ENCODE measurements at places on chromosomes 7 and 10. TPM values are rescaled to one million over a fixed set of nuclear protein-coding genes. Genes with fewer than 3 reads are reported as not detected.

The PLAU gene
- total RNA-seq: 18.2 TPM

The CYP2C19 gene
- total RNA-seq: 6.1 TPM

The AGAP6 gene
- 12.0 TPM for total RNA-seq

The LRRC4 gene
- 6.1 TPM for total RNA-seq

- no peaks in the 10 kb centered on the region for H3K27me3 ChIP-seq
- no peak overlapping the region for H3K27ac ChIP-seq
- H3K4me3 ChIP-seq: no peak overlapping the region
- no peak for DNase-seq
- peaks cover 6% of the 10 kb centered on the region for H3K4me1 ChIP-seq
Measured at GRCh38 chr7:102273749-102274712, 12.6 kb upstream of the SH2B2 start.

GRCh38 chr10:11225935-11226334, 208.3 kb downstream of the CELF2 start:
- no peak overlapping the region for H3K27ac ChIP-seq
- DNase-seq: no peak
- no peaks in the 10 kb centered on the region for H3K36me3 ChIP-seq
- no peak overlapping the region for H3K4me3 ChIP-seq
- no peaks in the 10 kb centered on the region for H3K27me3 ChIP-seq
- peaks cover 8% of the 10 kb centered on the region for H3K4me1 ChIP-seq

- DNase-seq: no peak
Measured at GRCh38 chr7:19675816-19676215, 33.0 kb downstream of the POLR1F start.

GRCh38 chr10:102421757-102422512, 1.3 kb downstream of the FBXL15 start:
- peaks cover 39% of the 10 kb centered on the region for H3K4me1 ChIP-seq
- H3K27ac ChIP-seq: peak overlapping the region; percentile 73
- peak overlapping the region; percentile 59 for H3K4me3 ChIP-seq

DNA sequence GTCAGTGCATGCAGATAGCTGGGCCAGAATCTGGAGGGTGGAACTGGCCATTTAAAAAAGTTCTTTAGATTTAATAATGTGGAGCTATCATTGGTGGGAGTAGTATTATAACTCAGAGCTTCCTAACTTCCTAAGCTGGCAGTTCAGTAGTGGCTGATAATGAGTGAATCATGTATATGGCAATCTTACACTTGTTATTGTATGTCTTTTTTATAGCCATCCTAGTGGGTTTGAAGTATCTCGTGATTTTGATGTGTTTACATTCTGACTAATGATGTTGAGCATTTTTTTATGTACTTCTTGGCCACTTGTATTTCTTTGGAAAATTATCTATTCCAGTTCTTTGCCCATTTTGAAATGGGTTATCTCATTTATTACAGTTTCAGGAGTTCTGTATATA, 15.4 kb downstream of the TFAM start:
- H3K4me1 ChIP-seq: no peaks in the 10 kb centered on the region
- peaks cover 8% of the 10 kb centered on the region for H3K36me3 ChIP-seq
- DNase-seq: no peak

DNA sequence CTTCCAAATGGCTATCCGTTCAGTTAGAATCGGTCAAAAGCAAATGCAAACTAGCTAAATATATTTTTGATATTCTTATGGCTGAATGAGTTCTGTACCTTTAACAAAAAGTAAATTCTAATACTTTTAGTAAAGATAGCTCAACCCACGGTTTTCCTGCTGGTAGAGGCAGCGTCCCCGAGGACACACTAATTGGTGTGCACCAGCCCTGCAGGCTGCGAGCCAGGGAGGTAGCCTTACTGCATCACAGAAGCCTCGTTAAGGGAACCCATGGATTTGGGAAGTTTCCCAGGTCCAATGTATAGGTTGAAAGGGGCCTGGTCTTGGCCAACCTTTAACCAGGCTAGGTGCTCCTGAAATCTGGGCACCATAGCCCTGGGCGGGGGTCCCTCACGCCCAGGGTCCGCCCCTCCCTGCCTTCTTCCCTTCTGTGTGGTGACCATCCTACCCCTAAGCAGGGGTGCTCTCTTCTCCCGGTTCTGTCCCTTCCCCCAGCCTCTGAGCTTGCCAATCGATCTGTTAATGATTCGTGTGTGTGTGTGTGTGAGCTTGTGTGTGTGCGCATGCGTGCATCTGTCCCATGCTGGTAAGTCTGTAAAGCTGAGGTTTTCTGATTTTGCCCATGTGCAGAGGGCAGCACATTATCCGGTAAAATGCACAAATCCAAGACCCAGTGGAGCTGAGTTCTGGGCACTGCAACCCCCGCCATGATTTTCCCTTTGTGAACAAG, 191.7 kb downstream of the TCERG1L start:
- H3K4me1 ChIP-seq: no peaks in the 10 kb centered on the region
- H3K27ac ChIP-seq: no peak overlapping the region
- no peaks in the 10 kb centered on the region for H3K27me3 ChIP-seq
- DNase-seq: no peak

DNA sequence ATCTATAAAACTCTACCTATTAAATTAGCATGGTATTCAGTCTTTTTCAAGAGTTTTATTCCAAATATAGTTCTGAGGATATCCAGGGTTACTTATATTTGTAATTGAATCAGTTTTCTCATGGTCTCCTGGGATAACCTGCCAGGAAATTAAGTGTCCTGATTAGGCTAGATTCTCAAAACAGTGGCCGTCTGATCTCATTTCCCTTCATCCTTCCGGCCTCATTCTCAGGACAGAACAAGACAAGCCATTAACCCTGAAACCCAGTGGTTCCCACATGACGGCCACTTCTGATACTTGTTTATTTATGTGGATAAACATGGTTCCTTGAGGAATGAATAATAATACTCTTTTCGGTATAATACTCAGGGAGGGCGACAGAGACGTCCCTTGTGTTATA, 417.6 kb upstream of the POT1 start:
- H3K4me3 ChIP-seq: no peak overlapping the region
- no peak overlapping the region for H3K27ac ChIP-seq
- no peaks in the 10 kb centered on the region for H3K27me3 ChIP-seq
- no peaks in the 10 kb centered on the region for H3K4me1 ChIP-seq
- DNase-seq: no peak

DNA sequence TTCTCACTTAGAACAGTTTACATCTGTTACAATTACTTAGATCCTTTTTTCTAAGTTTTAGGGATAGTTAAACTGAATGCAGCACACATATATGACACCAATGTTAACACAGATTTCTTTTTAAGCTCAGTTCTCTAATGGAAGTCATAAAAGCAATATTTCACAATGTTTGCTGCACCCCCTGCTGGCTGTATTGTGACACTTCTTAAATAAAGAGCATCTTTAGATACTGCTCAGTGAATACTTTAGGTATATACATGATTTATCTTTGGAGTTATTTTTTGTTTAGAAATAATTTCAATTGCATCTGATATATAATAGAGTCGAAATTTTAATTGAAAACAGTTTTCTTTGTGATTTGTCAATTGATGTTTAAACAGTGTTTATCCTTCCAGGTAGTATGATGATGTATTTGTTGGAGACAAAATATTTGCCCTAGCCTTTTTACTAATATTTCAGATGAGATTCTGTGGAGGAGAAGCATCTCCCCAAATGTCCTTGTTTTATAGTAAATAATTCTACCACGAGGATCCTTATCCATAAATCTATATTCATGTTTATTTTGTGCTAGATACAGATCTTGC, 174.4 kb downstream of the ST7 start:
- no peaks in the 10 kb centered on the region for H3K27me3 ChIP-seq
- no peak overlapping the region for H3K4me3 ChIP-seq
- H3K4me1 ChIP-seq: no peaks in the 10 kb centered on the region

GRCh38 chr10:99689461-99689860, 30.2 kb downstream of the ENTPD7 start:
- no peak for DNase-seq
- H3K4me3 ChIP-seq: no peak overlapping the region
- no peak overlapping the region for H3K27ac ChIP-seq
- H3K36me3 ChIP-seq: no peaks in the 10 kb centered on the region
- H3K27me3 ChIP-seq: no peaks in the 10 kb centered on the region

- no peak overlapping the region for H3K27ac ChIP-seq
- H3K36me3 ChIP-seq: no peaks in the 10 kb centered on the region
- no peaks in the 10 kb centered on the region for H3K27me3 ChIP-seq
- H3K4me1 ChIP-seq: peaks cover 13% of the 10 kb centered on the region
- no peak overlapping the region for H3K4me3 ChIP-seq
Measured at GRCh38 chr7:152735443-152736004, 24.0 kb upstream of the ACTR3B start.

GRCh38 chr10:84353052-84353803, 24.8 kb downstream of the CCSER2 start:
- no peaks in the 10 kb centered on the region for H3K27me3 ChIP-seq
- H3K36me3 ChIP-seq: no peaks in the 10 kb centered on the region
- H3K27ac ChIP-seq: no peak overlapping the region
- no peak overlapping the region for H3K4me3 ChIP-seq
- peaks cover 32% of the 10 kb centered on the region for H3K4me1 ChIP-seq

DNA sequence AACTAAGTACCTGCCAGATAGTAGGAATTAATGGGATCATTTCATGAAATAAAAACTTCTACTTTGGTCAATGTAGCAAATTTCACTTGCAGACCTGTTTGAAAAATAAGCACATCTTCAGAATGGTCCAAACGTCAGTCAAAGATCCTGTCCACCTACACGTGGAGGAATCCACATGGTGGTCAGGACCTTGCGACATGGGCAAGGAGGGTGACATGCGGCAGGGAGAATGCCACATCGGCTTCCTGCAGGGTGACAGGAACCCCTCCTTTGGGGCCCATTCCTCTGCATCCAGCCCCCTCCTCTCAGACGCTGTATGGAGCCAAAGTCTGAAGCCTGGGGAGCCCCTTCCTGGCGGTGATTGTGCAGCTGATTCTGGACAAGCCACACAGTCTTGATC, 95.5 kb upstream of the MGMT start:
- no peak for DNase-seq
- no peak overlapping the region for H3K4me3 ChIP-seq
- no peaks in the 10 kb centered on the region for H3K27me3 ChIP-seq
- no peaks in the 10 kb centered on the region for H3K36me3 ChIP-seq
- no peaks in the 10 kb centered on the region for H3K4me1 ChIP-seq

GRCh38 chr10:14191407-14191806, 139.3 kb downstream of the FRMD4A start:
- H3K4me1 ChIP-seq: no peaks in the 10 kb centered on the region
- H3K36me3 ChIP-seq: no peaks in the 10 kb centered on the region
- H3K27ac ChIP-seq: no peak overlapping the region
- no peak for DNase-seq

- H3K27ac ChIP-seq: no peak overlapping the region
- H3K4me1 ChIP-seq: peaks cover 5% of the 10 kb centered on the region
- no peak overlapping the region for H3K4me3 ChIP-seq
- no peaks in the 10 kb centered on the region for H3K36me3 ChIP-seq
Measured at GRCh38 chr7:116687801-116688201, 15.8 kb downstream of the MET start.

DNA sequence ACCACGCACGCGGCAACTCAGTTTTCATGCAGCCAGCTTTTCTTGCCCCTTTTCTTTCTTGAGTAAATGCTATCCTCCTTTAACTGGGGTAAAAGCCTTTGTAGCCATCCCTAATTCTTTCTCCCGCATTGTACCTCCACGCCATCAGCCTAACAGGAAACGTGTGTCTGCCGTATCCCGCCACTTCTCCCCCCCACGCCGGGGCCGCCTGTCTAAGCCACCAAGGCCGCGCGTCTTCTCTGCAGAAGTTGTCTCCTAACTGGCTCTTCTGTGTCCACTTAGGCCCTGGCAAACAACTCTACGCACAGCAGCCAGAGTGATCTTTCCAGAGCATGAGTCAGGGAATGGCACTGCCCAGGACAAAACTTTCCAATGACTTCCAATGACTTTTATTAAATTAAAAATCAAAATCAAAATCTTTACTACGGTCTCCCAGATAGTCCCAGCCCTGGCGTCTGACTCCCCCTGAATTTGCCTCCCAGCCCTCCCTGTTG, 74.6 kb downstream of the XRCC2 start:
- no peak for DNase-seq
- H3K36me3 ChIP-seq: no peaks in the 10 kb centered on the region
- H3K4me3 ChIP-seq: no peak overlapping the region
- no peaks in the 10 kb centered on the region for H3K4me1 ChIP-seq
- no peaks in the 10 kb centered on the region for H3K27me3 ChIP-seq

DNA sequence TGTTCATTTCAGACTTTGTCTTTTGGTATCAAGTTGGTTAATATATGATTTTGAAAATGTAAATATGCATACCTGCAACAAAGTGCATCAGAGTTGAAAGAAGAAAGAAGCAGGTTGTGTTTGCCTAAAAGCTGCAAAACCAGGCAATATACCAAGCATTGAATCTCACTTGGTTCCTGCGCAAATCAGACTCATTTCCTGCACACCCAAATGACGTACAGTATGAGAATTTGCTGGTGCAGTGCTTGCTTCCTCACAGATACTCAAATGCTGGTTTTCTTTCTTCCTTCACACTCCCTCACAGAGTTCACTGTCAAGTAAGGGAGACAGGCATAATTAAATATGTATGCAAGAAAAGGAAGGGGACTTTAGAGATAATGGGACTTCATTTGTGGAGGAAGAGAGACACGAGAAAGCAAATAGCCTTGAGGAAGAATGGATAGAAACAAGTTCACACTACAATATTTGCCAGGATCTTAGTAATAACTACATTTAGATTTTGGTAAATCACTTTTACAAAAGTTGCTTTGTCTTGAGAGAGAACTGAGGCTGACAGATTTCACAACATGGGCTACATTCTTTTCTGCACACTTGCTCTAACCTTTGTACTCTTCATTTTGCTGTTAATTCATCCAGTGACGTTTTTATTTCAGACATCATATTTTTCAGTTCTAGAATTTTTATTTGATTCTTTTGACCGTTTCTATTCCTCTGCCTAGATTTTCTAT, 56.9 kb upstream of the AOAH start:
- no peak overlapping the region for H3K4me3 ChIP-seq
- no peak overlapping the region for H3K27ac ChIP-seq
- H3K36me3 ChIP-seq: no peaks in the 10 kb centered on the region

DNA sequence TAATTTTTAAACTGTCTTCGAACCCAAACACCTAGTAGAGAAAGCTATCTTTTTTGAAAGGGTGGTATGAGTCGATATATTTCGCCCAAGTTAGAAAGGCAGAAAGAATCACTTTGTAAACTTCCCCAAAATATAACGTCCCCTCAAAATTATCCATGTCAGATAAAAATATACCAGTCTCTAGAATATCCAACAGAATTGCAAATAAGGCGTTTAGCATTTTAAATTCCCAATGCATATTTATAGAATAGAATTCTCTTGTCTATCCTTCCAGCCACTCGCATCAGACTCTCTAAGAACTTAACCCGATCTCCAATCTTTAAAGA, 2.1 kb downstream of the CTBP2 start:
- peak overlapping the region; percentile 98 for H3K27ac ChIP-seq
- H3K27me3 ChIP-seq: no peaks in the 10 kb centered on the region
- peaks cover 58% of the 10 kb centered on the region for H3K4me1 ChIP-seq
- peak overlapping the region; percentile 78 for H3K4me3 ChIP-seq

Measured in vagina (tissue), 2 donors.